Activated naive CD4-positive, alpha-beta T cell treated with anti-CD3 and anti-CD28 coated beads, Interleukin-2, amount 50 U/mL, for 16 hours (primary cell): ENCODE measurements at places on chromosomes 1 and 21.
A peak's percentile ranks its signal among the peaks of the same experiment; 100 is the strongest.

DNA sequence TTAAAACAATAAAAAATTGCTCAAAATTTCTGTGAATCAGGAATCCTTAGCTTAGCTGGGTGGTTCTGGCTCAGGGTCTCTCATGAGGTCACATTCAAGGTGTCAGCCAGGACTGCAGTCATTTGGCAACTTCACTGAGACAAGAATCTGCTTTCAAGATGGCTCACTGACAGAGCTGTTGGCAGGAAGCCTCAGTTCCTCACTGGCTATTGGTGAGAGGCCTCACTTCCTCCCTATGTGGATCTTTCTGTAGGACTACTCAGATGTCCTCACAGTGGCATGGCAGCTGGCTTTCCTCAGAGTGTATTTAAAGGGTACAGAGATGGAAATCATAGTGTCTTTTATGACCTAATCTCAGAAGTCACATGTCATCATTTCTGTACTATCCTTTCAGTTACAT lies 785.7 kb downstream of the ADGRL2 start:
- DNase-seq = no peak

DNA sequence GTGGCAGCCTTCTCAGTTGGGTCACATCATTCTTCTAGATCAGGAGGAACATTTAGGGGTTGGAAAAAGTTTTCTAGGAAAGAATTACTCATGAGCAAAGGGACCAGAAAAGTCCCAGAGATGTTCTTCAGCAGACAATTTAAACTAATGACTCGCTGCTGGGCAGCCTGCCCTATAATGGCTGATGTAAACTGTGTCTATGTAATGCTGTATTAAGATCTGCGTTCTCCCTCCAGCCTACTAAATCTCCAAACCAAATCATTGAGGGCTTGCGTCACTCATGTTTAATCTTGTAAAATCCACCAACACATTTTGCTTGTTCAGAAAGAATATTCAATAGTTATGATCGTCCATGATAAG lies 92.1 kb downstream of the LRRC8C start:
- DNase-seq = peak; percentile 63

DNA sequence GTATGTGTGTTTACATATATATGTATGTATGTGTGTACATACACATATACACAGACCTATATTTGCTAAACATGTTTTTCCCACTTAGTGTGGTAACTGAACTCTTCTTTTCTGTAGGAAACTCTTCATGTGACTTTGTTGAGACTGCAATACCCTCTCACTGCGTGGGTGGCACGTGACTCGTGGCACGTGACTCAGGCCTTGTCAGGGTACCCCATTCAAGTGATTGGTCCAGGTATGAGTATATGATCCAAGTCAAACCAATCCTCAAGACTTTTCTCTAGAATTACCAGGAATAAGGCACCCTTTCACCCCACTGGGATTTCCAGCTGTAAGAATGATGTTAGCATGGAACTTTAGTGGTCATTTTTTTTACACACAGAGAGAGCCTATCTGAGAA lies 149.2 kb upstream of the KCNK2 start:
- peak; percentile 12 for DNase-seq

GRCh38 chr1:93576346-93576745 lies 105.3 kb downstream of the BCAR3 start:
- no peak for DNase-seq

- peak; percentile 56 for DNase-seq
Observed at GRCh38 chr1:179706339-179706941, 36.7 kb upstream of the FAM163A start.

- peak; percentile 52 for DNase-seq
Observed at GRCh38 chr1:16012590-16013219, 5.1 kb downstream of the HSPB7 start.

DNA sequence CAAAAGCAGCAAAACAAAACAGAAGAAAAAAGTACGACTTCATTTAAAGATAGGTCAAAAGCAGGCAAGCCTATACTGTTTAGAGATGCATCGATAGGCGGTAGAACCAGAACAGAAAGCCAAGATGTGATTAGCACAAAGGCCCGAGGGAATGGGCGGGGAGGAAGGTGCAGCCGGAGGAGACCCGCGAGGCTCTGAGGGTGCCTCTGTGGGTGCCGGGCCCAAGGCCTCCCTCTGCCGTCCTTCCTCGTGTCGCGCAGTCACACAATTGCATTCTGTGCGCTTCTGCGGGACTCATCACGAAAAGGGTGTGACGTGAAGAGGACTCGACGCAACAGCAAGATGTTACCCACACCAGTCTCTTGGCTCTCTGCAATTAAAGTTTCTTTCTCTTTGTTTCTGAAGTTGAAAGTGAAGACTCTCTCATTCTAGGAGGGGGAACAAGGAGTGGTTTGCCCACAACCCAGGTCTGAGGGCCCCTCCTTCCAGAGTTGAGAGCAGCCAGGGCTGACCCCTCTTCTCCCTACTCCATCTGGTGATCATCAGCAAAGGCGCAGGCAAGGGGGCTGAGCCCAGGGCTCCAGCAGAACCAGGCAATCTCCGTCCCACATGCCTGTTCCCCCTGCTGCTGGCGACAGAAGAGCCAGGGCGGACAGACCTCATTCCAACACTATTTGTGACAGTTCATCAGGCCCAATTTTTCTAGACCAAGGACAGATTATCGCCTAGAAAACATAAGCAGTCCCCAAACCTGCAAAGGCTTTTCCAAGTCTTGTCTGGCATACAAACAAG lies 41.0 kb downstream of the NPHP4 start:
- no peak for DNase-seq
